ENCODE measurements at places on chromosomes 2 and 18. TPM values are rescaled to one million over a fixed set of nuclear protein-coding genes. Genes with fewer than 3 reads are reported as not detected.

Gene ALLC
- total RNA-seq, result not detected

DNA sequence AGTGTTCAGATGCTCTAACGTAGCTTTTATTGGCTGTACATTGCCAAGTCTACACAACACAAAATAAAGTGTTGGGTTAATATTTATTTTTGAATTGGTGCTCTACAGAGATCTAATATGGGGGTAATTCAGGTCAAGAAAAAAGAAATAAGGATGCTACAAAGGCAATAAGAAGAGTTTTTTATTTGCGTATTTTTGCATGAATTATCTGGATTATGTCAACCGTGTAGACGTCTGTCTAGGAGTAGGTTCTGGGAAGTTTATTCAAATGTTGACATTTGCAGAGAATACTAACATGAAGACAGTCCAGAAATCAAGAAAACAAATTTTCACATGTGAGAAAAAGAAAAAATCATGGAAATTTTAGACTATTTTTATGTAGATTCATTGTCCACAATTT, 876.7 kb upstream of the POU3F3 start:
- no peak for DNase-seq

Gene LCT
- under 0.01 TPM for total RNA-seq

DNA sequence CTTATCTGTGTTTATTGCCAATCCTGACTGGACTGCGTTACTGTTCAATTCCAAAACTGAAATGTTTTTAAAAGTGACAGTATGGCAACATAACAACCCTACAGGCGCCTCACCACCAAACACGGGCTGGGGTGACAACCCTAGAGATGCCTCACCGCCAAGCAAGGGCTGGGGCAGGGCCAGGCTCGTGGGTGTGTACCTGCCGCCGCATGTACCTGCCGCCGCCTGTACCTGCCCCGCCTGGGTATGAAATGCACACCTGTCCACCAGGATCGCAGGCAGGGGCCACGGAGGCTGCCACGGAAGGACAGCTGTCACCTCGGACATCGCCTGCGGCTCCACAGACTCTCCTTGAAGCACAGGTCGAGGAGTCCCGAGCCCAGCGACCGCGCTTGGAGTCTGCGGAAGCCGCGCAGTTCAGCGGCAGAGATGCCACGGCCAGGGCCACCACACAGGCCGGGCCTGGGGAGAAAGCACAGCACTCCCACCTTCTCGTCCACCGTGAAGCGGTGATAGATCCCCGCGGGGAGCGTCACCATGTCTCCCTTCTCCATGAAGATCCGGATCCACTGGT, 18.9 kb downstream of the ADI1 start:
- DNase-seq, result no peak

GRCh38 chr2:169189132-169189531, 119.8 kb downstream of the DHRS9 start:
- no peak for DNase-seq

All from skin of body (tissue), 3 donors.